Stimulated activated CD4-positive, alpha-beta T cell treated with anti-CD3 and anti-CD28 coated beads, TNF-alpha, amount 100 ng/mL, for 24 hours (primary cell): ENCODE measurements at places on chromosomes 2 and 18.

DNA sequence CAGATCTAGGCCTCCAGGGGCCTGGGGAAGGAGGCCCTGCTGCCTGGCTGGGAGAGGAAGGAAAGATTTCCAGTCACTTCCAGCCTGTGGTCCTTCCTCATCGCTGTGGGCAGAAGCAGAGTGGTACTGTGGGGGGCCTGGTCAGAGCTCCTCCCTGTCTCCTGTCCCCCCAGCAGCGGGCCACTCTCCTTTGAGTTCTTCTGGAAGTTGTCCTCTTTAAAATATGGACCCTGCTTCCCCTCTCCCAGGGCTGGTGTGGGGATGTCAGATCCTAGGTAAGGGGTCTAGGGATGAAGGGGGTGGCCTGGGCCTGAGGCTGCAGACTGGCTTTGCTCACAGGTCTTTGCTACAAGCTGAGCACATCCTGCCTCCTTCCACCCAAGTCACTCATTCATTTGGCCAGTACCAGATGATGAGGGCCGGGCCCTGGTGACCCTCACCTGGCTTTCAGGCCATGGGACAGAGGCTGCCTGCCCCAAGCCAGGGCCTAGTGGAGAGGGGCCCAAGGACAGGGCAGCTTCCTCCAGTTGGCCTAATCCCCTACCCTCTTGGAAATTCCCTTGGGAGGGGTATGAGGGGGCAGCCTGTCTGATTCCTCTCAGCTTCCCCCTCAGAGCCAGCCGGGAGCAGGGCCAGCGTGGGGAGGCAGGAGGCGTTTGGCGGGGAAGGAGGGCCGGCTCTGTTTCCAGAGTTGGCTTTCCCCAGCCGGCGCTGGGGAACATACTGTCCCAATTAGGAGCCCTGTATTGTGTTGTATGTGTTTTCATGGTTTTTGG, 231.9 kb downstream of the DYSF start:
- DNase-seq, result no peak

GRCh38 chr18:64219517-64219916, 70.6 kb upstream of the LINC00305 start:
- DNase-seq, result no peak

GRCh38 chr18:77002496-77002895, 130.1 kb downstream of the MBP start:
- DNase-seq, result no peak

GRCh38 chr2:46377101-46377581, 79.9 kb downstream of the EPAS1 start:
- no peak for DNase-seq

DNA sequence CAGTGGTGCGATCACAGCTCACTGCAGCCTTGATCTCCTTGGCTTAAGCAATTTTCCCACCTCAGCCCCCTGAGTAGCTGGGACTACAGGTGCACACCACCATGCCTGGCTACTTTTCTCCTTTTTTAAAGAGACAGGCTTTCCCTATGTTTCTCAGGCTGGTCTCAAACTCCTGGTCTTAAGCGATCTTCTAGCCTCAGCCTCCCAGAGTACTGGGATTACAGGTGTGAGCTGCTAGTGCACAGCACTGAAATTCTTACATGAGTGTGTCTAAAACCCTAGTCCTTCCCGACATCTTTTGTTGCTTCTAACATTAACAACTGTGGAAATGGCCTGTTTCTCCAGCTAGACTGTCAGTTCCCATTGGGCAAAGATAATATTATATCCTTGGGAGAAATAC, 2.9 kb downstream of the UGP2 start:
- no peak for DNase-seq
